ENCODE measurements at places on chromosomes 1 and 21.

GRCh38 chr1:61748566-61748965 lies 6.3 kb downstream of the PATJ start:
- no peak for DNase-seq

DNA sequence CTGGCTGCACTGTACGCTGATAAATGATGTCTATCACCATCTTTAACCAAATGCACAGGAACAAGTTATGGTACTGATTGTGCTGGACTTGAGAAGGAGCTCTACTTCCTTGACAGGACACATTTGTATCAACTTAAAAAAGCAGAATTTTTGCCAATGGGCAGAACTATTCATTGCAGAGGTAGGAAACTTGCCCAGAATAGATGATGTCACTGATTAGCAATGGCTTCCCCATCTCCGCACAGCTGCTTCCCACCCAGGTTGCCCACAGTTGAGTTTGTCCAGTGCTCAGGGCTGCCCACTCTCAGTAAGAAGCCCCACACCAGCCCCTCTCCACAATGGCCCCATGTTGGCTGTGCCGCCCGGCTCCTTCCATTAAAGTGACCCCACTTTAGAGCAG lies 33.4 kb downstream of the CAPN2 start:
- DNase-seq, result no peak

- DNase-seq, result no peak
Measured at GRCh38 chr21:43273708-43274021, 104.9 kb downstream of the CRYAA start.

GRCh38 chr1:65235867-65236805 lies 73.2 kb upstream of the DNAJC6 start:
- no peak for DNase-seq

GRCh38 chr1:233105225-233105624 lies 154.8 kb downstream of the NTPCR start:
- no peak for DNase-seq

GRCh38 chr21:18114810-18115209 lies 129.8 kb upstream of the CHODL start:
- DNase-seq, result no peak

DNA sequence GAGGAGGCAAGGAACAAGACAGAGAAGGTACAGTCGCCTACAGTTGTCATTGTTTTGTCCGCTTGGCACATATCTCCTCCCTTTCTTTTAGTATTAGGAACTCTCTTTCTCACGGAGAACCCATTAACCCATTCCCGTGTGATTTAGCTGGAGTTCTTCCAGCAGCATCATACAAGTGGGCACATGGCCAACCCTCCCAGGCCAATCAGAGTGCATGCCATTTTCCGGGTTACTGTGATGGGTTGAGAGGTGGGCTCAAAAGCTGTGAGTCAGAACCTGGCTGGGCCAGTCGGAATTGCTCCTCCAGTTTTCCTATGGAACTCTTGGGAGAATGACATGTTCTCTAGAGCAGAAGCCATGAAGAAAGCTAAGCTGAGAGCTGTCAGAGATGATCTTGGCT lies 83.1 kb upstream of the SOD1 start:
- no peak for DNase-seq

GRCh38 chr1:87473203-87473661 lies 144.6 kb downstream of the LMO4 start:
- no peak for DNase-seq

DNA sequence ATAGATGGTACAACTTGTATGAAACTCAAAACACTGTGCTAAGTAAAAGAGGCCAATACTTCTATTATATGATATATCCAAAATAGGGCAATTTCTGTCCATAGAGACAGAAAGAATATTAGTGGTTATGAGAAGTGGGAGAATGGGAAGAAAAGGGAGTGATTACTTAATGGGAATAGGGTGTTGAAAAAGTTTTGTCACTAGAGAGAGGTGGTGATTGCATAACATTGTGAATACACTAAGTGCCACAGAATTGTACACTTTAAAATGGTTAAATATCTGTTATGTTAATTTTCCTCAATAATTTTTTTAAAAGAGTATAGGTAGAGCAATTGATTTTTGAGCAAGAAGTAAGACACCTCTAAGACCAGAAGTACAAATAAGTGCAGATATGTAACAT lies 29.7 kb downstream of the GNAT2 start:
- no peak for DNase-seq

- no peak for DNase-seq
Measured at GRCh38 chr1:111227434-111227833, at the start of gene CHI3L2. Gene CHI3L2 (plus strand): TSS chr1:111227713. CDS start chr1:111227730, 17 bp downstream.

DNA sequence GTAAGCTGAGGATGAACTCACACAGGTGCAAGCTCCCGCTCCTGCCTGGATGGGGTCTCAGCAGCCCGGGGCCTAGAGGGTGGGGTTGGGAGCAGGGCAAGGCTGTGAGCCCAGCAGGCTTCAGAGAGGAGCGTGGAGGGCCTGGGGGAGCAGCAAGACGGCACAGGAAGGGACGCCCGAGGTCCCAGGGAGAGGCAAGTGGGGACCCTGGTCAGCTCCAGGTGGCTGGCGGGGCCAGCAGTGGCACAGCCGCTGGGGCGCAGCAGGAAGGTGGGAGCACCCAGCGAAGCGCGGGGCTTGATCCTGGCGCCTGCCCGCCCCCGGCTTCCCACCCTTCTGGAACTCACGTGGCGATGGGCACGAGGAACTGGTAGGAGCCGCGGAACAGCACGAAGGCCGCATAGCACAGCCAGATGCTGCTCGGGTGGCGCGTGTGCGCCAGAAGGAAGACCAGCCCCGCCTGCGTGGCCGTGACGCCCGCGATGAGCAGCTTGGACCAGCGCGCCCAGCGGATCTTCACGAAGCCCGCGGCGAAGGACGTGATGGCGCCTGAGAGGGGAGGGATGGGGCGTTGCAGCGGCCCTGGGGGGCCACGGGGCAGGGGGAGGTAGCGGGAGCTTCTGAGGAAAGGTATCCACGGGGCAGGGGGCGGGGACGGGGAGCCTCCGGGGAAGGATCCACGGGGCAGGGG lies 11.7 kb downstream of the SLC19A1 start:
- DNase-seq, result peak; percentile 1

DNA sequence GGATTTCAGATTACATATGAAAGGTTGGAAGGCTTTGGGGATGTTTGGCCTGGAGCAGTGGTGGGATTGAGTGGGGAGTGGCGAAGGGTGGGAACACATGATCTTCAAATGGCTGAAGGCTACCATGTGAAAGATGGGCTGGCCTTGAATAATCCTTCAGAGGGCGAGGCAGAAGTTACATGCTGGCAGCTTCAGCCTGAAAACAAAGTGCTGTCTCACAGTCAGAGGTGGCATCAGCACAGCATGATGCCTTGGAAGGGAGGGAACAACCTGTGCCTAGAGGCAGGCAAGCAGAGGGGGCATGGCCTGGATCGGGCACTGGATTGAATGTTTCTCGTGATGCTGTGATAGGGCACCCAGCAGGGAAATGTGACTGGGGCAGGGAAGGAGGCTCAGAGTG lies 130.8 kb downstream of the BEND5 start:
- DNase-seq, result no peak

DNA sequence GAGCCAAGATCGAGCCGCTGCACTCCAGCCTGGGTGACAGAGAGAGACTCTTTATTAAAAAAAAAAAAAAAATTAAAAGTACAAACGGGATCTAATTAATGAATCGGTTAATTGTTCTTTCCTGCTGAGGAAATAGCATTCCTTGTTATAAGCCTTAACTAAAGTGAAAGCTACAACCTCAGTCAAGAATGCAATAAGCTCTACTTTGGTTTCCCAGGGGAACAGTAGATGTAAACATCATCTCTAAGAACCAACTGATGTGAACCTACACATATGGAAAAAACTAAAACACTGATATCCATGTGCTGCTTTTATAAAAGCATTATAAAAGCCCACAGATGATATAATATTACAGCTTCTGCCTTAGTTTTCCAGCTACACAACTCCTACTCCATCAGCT lies 41.9 kb downstream of the LPGAT1 start:
- no peak for DNase-seq

Measured in stimulated activated CD4-positive, alpha-beta T cell treated with anti-CD3 and anti-CD28 coated beads, Interleukin-15, amount 100 ng/mL, for 24 hours (primary cell).